ENCODE measurements at places on chromosomes 11 and 22.

- DNase-seq, result no peak
Observed at GRCh38 chr22:30861688-30862552, 106.7 kb downstream of the MORC2 start.

DNA sequence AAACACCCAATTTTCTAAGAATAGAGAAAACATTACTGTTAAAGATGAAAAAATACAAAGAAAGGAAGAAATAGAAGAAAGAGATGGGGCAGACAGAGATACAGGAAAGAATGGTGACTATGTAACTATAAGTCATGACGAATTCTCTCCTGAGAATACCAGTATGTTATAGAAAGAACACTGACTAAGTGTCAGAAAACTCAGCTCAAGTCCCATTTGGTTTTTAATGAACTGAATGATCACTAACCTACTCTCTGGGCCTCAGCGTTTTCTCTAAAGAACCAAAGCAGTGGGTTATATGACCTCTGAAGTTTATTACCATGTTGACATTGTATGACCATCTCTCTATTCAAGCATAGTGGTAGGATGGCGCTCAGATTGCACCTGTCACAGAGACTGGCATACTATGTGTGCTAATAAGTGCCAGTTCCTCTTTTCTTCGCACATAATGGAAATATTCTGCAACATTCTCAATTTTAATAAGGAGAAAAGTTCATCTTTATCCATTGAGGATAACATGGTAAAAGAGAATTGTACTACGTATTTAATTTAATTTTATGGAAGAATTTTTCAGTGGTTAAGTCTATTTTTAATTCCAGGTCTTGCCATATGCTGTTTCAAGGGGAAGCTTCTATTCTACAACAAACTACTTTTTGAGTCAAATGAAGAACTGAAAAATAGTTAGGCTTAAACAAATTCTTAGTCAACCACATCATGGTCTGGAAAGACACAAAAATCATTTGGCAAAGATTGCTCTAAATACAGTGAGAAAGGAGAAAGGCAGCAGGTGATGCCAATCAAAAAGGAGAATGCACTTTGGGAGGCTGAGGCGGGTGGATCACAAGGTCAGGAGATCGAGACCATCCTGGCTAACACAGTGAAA lies 25.0 kb upstream of the EED start:
- DNase-seq, result peak; percentile 25

DNA sequence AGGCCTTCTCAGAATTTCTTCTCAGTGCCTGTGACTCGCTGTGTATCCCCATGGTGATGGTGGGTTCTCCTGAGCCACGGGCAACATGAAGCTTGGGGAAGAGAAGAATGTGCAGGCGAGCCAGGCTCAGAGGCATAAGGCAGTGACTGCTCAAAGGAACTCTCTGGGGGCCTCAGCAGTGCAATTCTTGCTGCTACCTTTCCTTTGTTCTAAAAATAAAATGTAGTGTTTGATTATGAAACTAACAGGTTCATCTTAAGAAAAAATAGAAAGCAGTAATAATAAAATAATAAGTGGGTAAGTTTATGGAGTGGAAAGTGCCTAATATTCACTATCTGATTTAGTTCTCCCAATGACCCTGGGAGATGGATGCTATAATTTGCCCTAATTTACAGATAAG lies 46.7 kb downstream of the MEI1 start:
- no peak for DNase-seq

GRCh38 chr22:42696331-42696967 lies 24.2 kb downstream of the A4GALT start:
- DNase-seq, result no peak

GRCh38 chr22:20203142-20203551 lies 52.3 kb upstream of the CCDC188 start:
- no peak for DNase-seq

- DNase-seq, result no peak
Observed at GRCh38 chr22:37715760-37716159, 18.9 kb downstream of the TRIOBP start.

- no peak for DNase-seq
Observed at GRCh38 chr22:37053310-37054055, 1.9 kb downstream of the KCTD17 start.

- DNase-seq, result no peak
Observed at GRCh38 chr11:74687237-74688023, 43.8 kb downstream of the CHRDL2 start.

GRCh38 chr22:48380016-48380665 lies 1447.5 kb downstream of the BRD1 start:
- no peak for DNase-seq

GRCh38 chr11:108525161-108525560 lies 27.0 kb upstream of the POGLUT3 start:
- DNase-seq, result no peak

- DNase-seq, result no peak
Observed at GRCh38 chr22:17998913-17999312, 25.4 kb downstream of the MICAL3 start.

- DNase-seq, result no peak
Observed at GRCh38 chr11:130830566-130830965, 85.7 kb downstream of the SNX19 start.

GRCh38 chr22:19429950-19430889 lies 1.3 kb downstream of the HIRA start:
- DNase-seq, result peak; percentile 41

- DNase-seq, result no peak
Observed at GRCh38 chr11:11442791-11443190, 89.7 kb upstream of the CSNK2A3 start.
